RKO (cell line): ENCODE measurements at places on chromosomes 16 and 17.

DNA sequence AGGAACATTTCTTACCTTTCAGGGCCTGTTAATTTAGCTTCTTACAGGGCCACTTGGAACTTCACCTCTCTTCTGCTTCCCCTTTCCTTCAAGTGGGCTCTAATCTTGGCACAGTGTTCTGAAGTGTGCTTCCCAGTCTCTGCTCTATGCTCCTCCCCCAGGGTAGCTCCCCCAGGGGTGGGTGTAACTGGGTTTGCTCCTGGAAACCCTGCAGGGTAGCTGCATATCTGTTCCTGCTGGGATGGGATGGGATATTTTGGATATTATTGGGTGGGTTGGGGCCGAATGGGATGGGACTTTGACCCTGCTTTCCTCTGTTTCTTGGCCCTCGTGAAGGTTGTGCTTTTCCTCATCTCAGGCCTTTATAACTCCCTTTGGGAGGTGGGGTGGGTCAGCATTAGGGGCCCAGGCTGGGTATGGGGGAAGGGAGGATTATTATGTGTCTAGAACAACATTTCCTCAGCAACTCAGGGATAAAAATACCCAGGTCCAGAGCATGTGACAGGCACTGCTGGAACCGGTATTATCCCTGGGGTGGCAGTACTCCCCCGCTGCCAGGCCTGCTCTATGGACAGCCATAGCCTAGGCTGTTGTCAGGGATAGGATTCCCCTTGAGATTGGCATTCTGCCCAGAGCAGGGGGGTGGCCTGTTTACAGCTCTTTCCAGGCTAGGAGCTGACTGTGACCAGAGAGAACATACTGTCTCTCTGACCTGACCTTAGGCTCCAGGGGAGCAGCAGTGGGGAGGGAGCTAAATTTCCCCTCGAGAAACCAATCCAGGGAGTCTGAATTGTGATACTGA lies 5.0 kb downstream of the NFE2L1 start:
- no peak for DNase-seq

GRCh38 chr16:27080895-27081294 lies 14.2 kb downstream of the C16orf82 start:
- peak; percentile 5 for DNase-seq

GRCh38 chr17:80307994-80308691 lies 47.5 kb downstream of the RNF213 start:
- no peak for DNase-seq

DNA sequence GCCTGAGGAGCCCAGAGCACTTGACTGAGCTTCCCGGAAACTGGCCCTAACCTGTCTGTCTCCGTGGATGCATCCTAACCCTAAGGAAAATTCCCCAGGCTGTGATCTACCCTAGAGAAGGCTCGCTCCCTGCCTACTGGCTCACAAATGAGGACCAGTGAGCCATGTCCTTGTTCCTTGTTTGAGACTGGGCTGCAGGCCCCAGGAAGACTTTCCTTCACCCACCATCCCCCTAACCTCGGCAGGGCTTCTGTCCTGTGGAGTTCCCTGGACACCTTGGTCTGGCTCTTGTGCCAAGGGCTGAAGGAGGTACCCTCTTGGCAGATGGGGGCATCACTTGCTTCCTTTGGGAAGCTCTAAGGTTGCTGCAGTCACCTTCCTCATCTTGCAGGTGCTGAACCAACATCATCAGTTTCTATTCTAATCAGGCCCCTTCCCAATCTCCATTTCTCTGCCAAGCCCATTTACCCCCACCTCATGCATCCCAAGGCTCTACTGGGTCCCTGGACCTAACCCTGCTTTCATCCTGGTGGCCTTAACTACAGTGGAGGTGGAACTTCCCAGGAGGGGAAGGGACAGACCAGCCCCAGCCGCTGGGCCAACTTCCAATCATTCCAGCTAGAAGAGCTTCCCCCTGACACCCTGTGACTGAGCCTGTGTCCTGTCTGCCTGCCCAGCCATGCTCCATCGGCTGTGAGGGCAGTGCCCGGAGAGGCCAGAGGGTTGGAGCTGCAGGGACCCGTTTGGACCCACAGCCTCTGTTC lies 12.4 kb downstream of the RNF40 start:
- DNase-seq = no peak

DNA sequence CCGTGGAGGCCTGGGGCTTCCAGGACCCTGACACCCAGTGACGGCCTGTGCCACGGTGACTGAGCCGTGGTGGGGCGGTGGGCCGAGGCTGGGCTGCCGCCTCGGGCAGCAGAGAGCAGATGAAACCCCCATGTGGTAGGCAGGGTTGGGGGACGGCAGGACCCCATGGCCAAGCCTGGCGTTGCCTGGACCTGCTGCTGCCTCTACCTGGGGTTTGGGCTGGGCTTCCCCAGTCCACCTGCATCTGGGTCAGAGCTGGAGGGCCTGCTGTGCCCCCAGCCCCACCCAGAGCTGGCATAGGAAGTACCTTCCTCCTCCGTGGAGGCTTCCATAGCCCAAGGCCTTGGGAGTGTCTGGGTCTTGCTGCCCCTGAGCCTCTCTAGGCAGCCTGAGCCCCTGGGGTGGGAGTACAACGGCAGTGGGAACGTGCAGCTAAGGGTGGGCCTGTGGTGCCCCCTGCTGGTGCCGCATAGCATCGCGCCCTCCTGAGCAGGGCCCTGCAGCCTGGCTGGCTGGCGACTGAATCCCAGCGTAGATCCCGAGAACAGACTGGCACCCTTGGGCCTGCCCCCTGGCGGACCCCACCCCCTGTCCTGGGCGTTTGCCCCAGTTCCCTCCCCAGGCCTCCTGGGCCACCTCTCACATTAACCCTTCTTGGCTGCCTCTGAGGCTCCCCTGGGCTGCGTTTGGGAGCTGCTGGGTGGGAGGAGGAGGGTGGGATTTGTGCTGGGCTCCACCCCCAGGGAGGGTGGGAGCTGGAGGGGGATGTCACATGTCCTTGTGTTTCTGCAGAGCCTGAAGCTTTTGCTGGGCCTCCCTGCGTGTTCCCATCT lies 12.6 kb upstream of the ATP6V0C start:
- peak; percentile 51 for DNase-seq

DNA sequence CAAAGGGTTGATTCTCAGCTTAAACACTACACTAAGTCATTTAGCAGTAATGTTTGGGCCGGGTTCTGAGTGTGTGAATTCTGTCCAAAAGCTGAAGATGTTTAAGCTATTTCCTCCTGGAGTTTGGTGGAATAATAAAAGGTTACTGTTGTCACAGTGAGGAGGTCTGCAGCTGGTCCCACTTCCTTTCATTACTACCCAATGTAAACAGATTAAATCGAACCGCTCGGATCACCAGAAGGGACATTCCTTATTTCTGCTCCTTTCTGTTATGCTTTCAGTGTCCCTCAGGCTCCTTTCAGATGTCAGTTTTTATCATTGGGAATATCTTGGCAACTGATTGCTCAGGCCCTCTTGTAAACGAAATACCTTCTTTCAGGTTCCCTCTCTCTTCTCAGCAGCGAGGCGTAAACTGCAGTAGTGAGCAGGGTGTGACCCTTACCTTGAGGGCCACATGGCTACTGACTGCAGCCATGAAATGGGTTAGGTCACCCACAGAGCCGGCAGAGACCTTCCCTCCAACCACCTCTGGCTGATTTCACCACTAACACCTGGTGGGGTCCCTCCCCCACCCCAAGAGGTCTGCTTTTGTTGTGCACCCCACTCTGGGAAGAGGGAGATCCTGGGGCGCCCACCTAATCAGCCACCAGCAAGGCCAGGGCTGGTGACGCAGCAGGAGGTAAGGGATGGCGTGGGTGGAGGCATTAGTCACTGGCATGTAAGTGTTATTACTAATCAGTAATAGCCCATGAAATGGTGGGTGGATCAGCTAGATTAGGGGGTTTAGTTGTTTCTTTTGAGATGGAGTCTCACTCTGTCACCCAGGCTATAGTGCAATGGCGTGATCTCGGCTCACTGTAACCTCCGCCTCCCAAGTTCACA lies 117.6 kb downstream of the VPS53 start:
- DNase-seq = peak; percentile 76

DNA sequence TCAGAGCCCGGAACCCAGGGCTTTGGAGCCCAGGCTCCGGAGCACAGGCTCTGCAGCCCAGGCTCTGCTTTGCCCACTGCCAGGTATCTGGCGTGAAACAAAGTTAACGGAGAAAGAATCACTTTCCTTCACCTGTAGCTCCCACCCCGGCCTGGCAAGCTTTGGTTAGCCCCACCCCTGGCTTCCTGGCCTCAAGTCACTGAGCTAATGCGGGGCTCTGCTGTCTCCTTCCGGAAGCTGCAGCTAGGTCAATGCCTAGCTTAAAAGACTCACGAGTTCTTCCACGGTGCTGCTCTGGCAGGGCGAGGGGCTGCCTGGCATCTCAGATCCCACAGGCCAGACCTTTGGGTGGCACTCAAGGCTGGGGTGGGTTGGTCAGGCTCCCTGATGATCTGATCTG lies 21.1 kb upstream of the SPPL2C start:
- DNase-seq = no peak

GRCh38 chr16:57422026-57422944 lies 17.7 kb downstream of the CCL17 start:
- peak; percentile 68 for DNase-seq

GRCh38 chr17:7867881-7868329 lies 10.1 kb downstream of the CYB5D1 start:
- DNase-seq = no peak
